H1 (cell line): ENCODE measurements at places on chromosomes 7 and 10. TPM values are rescaled to one million over a fixed set of nuclear protein-coding genes. Genes with fewer than 3 reads are reported as not detected.

Gene COL13A1
- 2.6 and 3.7 TPM in 2 replicates for polyA plus RNA-seq

Gene ASB10
- polyA plus RNA-seq: not detected in 2 replicates

Gene UCN3
- polyA plus RNA-seq: not detected in 2 replicates

Gene PBLD
- polyA plus RNA-seq: 0.56 and 0.63 TPM in 2 replicates

Gene PTF1A
- polyA plus RNA-seq: not detected in 2 replicates

Gene C7orf57
- 0.08 and 0.25 TPM in 2 replicates for polyA plus RNA-seq

Gene LIPM
- polyA plus RNA-seq: not detected in 2 replicates

Gene GIMAP7
- polyA plus RNA-seq: not detected in 2 replicates

Gene GIMAP1
- polyA plus RNA-seq: not detected in 2 replicates

Gene CUL2
- polyA plus RNA-seq: 6.3 and 10.2 TPM in 2 replicates

Gene IGFBP3
- polyA plus RNA-seq: 12.1 TPM in 2 replicates

Gene PHTF2
- polyA plus RNA-seq: 5.0 and 9.0 TPM in 2 replicates

Gene OR2A1
- polyA plus RNA-seq: 0.05 and 0.11 TPM in 2 replicates

Gene PTPRN2
- polyA plus RNA-seq: 2.6 and 4.9 TPM in 2 replicates

Gene AKR1C2
- polyA plus RNA-seq: 0.50 and 0.77 TPM in 2 replicates

Gene TMEM229A
- polyA plus RNA-seq: 0.31 and 0.33 TPM in 2 replicates

Gene PLPP4
- polyA plus RNA-seq: 0.27 and 0.30 TPM in 2 replicates

Gene ING3
- polyA plus RNA-seq: 3.1 and 6.0 TPM in 2 replicates

Gene FZD1
- 0.62 and 0.77 TPM in 2 replicates for polyA plus RNA-seq

Gene TDRD1
- 0.02 and 0.05 TPM in 2 replicates for polyA plus RNA-seq

Gene PHYH
- 22.0 and 22.9 TPM in 2 replicates for polyA plus RNA-seq

Gene STK17A
- 2.0 and 2.2 TPM in 2 replicates for polyA plus RNA-seq
